ENCODE measurements at places on chromosomes 16 and 17.

DNA sequence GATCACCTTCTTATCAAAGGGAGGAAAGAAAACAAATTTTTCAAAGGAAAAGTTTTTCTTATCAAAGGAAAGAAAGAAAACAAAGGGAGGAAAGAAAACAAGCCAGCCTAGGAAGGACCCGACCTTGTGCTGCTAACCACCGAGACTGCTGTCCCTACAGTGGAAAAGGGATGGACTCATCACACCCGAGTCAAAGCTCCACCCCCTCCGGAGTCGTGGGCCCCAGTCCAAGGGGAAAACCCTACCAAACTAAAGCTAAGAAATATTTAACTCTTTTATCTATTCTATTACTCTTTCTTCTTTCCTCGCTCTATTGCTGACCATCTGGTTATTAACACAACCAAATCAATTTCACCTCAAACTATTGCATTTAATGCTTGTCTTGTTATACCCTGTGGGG is 6.1 kb upstream of the ENDOV start:
- no peak for DNase-seq

DNA sequence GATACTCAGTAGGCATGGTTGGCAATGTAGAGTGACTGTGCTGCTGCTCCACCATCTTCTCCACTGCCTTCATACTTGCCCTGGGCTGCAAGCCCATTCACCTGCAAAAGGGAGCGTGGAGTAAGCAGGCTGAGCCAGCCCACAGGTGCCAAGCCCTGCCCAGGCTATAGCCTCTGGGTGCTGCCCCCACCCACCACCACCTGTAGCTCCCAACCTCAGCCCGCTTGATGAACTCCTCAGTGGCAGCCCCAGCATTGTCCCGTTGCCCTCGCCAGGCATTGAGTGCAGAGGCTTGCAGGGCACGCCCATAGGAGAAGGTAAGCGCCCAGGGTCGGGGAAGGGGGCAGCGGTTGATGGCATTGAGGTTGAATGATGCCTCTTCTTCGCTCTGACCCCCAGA is 2.2 kb upstream of the PIGS start:
- DNase-seq: no peak

- no peak for DNase-seq
Measured at GRCh38 chr17:901964-902363, 77.6 kb downstream of the NXN start.

- no peak for DNase-seq
Measured at GRCh38 chr17:77225265-77225664, 84.5 kb downstream of the SEC14L1 start.

- DNase-seq: no peak
Measured at GRCh38 chr17:77042476-77043231, 98.1 kb upstream of the SEC14L1 start.

DNA sequence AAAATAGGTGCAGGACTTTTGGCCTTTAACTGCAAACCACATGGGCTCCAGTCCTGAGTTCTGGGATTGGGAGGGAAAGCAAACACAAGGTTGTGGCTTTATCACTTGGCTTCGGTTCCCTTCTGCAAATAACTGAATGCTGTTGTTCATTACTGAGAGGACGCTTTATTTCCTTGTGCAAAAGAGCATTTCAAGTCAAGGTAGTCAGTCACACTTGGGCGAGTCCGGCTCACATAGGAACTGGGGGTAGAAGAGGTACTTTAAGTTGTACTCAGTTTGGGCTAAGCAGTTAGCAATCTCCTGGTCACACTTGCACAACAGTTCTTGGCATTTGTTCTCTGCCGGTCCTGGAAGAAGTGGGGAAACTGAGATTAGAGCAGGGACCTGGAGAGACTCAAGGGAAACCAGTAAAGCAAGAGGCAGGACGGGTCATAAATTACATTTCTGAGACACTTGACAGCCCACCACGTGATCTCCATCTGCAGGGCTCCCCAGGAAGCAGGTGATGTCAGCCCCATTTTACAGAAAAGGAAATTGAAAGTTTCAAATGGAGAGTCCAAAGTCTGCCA is 21.6 kb downstream of the PLA2G10 start:
- DNase-seq: no peak

DNA sequence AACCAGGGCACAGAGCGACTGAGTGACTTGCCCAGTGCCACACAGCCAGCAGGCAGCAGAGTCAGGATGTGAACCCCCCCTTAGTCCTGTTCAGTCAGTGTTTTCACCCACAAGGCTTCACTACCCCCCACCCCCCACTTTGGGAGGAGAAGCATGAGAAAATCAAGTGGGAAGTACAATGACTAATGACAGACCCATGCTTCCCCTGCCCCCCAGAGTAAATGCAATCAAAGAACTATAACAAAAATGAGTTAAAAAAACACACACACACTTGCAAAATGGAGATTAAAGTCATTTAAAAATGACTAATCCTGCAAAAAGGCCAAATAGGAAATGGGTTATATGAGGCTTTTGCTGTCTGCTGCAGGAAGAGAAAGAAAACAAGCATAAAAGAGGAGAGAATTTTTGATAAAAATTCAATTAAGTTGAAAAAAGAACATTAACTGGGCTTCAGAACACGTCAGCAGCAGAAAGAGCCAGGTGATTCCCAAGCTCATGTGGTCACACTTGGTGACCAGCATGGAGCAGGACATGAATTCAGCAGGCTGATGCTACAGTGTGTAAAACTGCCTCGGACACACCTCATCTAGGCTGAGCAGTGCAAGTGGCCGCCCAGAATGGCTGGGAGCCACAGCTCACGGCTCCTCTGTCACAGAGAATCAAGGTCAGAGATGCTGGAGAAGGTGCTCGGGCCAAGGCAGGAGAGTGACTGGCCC is 212.3 kb downstream of the ZNF423 start:
- DNase-seq: no peak

GRCh38 chr17:49862781-49863331 is 15.0 kb upstream of the TAC4 start:
- no peak for DNase-seq

- peak; percentile 83 for DNase-seq
Measured at GRCh38 chr17:74972107-74972972, at the start of gene HID1. Gene HID1, minus strand, starts transcription at chr17:74972759. Its CDS starts 103 bp downstream, at chr17:74972656.

- DNase-seq: peak; percentile 30
Measured at GRCh38 chr17:80761110-80761871, 216.7 kb downstream of the RPTOR start.

DNA sequence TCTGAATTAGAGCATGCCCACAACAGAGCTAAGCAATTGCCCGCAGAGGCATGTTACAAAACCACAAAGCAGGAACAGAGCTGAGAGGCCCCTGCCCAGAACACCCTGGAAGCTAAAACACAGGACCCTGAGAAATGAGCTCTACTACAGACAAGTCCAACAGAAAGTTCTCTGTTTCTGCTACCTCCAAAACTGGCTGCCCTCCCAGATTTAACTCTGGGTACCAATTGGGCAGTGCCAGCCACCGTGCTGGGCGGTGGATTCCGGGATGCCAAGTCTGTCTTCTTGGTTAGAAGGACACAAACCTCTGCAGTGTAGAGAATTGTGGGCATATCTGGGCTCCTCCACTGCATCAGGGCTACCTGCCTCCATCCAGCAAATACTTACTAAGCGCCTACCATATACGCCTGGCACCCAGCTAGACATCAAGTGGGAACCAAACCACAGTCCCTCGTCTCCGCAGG is 1.0 kb downstream of the CMTM4 start:
- no peak for DNase-seq

DNA sequence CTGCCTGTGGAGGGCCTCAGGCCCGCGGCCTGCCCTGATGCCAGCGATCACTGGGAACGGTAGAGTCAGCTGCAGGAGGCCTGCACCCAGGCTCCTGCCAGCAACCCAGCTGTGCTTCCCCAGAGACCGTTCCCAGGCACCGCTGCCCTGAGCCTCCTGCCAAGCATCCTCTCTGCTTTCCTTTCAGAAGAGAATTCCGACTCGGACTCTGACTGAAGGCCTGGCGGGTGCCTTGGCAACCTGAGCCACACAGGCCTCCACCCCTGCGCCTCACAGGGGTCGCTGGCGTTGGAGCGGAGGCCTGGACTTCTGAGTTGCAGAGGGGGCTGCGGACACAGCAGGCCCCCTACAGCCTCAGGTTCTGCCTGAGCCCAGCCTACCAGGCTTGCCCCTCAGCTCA is 7.9 kb downstream of the CMTM3 start:
- no peak for DNase-seq

DNA sequence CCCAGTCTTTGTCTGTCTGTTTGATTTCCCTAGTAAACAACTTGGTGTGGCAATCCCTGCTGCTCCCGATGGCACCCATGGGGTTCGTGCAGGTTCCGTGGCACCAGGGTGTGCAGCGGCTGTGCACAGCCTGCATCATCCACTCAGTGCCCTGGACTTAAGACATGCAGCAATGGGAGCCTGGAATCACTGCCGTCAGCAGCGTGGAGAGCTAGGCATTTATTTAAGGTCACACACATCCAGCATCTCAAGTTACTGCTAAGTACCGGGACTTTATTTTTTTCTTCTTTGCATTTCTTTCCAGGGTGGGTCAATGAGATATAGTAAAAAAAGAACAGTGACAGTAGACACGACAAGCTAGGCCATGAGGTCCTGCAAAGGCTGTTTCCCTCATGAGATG is 2.8 kb downstream of the DHRS7C start:
- DNase-seq: no peak

DNA sequence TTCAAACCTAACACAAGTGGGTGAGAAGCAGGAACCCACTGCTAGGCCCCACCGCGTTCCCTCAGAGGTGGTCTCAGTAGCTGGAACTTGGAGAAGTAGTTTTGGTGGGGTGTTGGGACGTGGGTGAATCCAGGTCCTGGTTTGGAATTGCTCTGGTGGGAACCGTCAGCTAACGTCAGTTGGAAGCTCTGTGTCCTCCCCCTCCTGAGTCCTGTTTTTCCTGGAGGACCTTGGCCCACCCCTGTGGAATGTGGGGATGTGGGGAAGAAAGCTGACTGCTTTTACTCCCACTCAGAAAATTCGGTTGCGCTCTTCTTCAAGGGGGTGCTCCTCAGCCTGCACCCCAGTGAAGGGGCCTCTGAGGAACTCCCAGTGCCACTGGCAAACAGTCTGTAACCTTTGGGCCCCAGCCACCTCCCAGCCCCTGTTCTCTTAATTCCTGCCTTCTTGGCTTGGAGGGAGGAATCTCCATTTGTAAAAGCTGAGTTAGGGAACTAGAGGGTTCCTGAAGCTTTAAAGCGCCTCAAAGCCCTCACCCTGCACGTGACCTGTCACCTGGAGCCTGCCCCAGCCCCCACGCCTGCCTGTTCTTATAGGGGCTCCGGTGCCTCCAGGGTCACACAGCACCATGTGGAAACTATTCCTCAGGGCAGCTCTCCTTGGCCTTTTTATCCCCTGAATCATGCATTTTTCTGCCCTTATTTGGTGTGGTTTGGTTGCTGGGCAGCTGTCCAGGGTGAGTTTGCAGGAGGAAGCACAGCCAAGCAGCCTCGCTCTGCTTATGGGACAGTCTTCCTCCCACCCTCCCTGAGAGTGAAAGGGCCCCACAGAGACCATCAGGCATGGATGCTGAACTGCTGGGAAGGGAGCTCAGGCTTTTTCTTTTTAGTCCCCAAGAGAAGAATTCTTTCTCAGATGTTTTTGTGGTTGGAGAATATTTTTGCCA is 16.2 kb upstream of the NAGLU start:
- no peak for DNase-seq

DNA sequence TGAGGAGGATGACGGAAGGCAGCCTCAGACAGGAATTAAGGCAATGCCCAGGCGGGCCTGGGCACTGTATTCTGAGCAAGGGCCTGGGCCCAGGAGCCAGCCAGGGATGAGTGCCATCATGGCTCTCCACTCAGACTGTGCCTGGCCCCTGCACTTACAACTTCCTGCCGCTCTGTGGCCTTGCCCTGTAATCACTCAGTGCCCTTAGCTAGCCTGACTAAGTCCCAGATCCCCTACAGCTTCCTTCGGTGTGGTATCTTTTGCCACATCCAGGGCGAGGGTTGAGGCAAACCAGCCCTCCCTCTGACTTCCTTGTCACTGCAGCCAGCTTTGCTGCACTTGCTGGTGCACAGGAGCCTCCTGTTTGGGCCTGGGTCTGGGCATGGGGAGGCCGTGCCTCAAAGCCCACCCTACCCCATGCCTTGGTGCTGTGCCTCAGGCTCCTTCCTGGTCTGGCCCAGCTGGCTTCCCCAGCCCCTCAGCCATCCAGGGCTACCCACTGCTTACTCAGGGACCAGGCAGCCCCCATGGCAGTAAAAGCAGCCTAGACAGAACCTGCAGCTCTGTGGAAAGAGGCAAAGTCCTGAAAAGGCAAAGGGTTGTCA is 9.3 kb downstream of the SLC46A1 start:
- no peak for DNase-seq

GRCh38 chr16:65600629-65601028 is 478.8 kb upstream of the CDH11 start:
- DNase-seq: no peak

DNA sequence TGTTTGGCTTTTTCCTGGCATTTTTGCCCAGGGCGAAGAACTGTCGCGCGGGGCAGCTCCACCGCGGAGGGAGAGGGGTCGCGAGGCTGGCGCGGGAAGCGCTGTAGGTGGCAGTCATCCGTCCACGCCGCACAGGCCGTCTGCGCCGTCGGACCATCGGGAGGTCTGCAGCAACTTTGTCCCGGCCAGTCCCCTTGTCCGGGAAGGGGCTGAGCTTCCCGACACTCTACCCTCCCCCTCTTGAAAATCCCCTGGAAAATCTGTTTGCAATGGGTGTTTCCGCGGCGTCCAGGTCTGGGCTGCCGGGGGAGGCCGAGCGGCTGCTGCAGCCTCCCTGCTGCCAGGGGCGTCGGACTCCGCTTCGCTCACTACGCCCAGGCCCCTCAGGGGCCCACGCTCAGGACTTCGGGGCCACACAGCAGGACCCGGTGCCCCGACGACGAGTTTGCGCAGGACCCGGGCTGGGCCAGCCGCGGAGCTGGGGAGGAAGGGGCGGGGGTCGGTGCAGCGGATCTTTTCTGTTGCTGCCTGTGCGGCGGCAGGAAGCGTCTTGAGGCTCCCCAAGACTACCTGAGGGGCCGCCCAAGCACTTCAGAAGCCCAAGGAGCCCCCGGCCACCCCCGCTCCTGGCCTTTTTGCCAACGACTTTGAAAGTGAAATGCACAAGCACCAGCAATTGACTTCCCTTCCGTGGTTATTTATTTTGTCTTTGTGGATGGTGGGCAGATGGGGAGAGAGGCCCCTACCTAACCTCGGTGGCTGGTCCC is 2.3 kb upstream of the CBX4 start:
- DNase-seq: no peak

DNA sequence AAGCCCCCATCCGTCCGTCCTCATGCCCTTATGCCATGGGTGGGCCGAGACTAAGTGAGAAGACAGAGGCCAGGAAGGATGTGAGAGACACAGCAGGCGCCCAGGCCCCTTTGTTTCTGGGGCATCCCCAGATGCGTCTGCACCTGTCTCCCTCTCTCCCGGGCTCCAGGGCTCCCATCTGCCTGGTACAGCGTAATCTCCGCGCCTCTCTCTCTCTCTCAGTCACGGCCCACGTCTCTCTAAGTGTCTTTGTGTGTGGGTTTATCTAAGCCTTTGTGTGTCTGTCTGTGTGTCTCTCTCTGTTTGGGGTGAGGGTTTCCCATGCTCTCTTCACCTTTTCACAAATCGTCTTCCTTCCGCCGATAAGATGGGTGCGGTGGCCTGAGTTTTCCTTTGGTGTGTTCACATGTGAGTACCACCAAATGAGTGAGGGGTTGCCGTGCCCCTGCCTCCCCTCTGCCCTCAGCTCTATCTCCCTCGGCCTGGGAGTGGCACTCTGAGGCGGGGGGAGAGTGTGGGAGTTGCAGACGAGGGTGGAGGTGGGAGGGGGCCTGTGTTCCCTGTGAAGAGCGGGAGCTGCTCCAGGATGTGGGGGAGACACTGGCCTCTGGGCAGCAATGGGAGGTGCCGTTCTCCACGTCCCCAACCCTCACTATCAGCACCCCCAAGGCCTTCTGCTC is 25.8 kb upstream of the ABCC3 start:
- DNase-seq: no peak

- no peak for DNase-seq
Measured at GRCh38 chr16:85306071-85306792, 194.0 kb upstream of the CIBAR2 start.

Measured in T-helper 17 cell (primary cell).